Activated CD4-positive, alpha-beta T cell treated with anti-CD3 and anti-CD28 coated beads, Interleukin-2, amount 50 U/mL, for 24 hours (primary cell): ENCODE measurements at places on chromosomes 13 and 19.
A peak's percentile ranks its signal among the peaks of the same experiment; 100 is the strongest.

- DNase-seq = no peak
Measured at GRCh38 chr13:51475727-51476501, 23.1 kb upstream of the INTS6 start.

- no peak for DNase-seq
Measured at GRCh38 chr19:34734537-34735103, 577 bp downstream of the ZNF181 start.

DNA sequence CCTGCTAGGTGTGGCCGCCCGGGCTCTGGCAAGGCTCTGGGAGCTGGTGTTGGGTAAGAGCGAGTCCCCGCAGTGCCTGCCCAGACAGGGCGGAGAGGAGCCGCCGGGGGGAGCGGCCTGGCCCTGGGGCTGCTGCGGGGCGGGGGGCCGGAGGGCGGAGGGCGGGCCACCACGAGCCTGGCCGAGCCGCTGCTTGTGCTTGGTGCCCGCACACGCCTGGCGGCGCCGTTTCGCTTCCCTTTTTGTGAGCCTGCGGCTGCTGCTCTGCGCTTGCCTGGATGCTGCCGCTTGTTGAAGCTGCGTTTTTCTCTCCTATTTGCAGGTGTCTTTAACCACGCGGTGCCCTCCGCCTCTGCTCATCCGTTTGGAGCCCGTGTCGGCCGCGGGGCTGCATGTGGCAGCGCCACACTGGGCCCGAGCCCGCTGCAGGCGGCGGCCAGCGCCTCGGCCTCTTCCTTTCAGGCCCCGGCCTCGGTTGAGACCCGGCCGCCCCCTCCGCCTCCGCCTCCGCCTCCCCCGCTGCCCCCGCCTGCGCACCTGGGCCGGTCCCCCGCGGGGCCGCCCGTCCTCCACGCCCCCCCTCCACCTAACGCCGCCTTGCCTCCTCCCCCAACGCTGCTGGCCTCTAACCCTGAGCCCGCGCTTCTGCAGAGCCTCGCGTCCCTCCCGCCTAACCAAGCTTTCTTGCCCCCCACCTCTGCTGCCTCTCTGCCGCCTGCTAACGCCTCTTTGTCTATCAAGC, 8.5 kb downstream of the PLEKHJ1 start:
- no peak for DNase-seq

- no peak for DNase-seq
Measured at GRCh38 chr19:22832031-22832762, at the start of gene ZNF723. TSS of gene ZNF723 (plus strand) at chr19:22832291. CDS start at chr19:22832380, 89 bp downstream.

DNA sequence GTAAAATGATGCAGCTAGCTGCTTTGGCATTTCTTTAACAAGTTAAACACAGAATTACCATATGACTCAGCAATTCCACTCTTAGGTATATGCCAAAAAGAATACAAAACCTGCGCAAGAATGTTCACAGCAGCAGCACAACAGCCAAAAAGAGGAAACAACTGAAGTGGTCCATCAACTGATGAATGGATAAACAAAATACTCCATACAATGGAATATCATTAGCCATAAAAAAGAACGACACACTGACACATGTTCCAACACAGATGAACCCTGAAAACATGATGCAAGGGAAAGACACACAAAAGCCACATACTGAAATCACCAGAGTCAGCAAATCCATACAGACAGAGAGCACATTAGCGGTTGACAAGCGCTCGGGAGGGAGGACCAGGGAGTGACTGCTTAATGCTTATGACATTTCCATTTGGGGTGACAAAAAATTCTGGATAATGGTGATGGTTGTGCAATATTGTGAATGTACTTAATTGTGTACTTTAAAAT, 3.0 kb downstream of the PCID2 start:
- no peak for DNase-seq

DNA sequence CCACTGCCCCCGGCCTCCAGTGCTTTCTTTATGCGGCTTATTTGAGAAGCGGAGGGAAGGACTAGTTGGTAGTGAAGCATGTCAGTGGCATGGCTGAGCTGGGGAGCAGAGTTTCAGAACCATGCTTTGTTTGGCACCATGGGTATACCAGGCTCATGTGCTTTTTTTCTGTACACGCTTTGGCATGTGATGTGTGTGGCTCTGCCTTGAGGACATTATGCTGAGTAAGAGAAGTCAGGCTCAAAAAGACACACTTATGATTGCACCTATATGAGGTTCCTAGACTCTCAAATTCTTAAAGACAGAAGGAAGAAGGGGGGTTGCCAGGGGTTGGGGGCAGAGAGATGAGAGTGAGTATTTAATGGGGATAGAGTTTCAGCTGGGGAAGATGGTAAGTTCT, 21.3 kb downstream of the GATAD2A start:
- DNase-seq = no peak

GRCh38 chr19:34975056-34975455, 11.0 kb upstream of the ZNF792 start:
- DNase-seq = no peak

DNA sequence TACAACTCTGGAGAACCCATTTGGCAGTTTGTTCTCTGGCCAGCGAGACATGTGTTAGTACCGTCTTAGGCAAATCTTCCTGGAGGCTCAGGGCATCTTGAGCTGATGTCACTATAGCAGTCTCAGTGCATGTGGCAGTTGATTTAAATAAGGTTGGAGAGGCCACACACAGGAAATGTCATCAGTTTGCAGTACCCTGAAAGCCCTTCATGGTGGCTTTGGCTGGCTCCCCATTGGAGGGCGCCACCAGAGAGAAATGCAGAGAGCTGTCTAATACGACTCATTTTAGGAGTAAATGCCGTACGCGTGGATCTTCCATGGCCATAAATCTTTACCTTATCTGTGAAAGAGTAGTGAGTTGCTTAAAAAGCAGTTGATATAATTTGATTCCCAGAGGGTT, 163.1 kb downstream of the STK24 start:
- no peak for DNase-seq

DNA sequence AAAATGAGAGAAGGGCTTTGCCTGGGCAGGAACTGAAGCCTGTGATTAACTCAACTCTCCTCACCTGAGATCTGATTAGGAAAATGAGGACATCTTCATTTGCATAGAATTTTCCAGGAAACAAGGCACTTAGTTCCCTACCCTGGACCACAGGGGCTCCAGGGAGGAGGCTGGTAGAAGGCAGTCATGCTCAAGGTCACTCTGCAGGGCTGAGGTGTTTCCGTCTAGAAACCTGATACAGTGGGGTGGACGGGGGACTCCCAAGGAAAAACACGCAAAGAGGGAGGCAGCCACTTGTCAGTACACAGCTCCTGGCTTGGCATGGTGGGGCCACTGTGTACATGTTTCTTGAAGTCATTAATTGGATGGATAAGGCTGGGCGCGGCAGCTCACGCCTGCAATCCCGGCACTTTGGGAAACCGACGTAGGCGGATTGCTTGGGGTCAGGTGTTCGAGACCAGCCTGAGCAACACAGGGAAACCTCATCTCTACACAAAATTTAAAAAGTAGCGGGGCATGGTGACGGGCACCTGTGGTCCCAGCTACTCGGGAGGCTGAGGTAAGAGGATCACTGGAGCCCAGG, 6.0 kb downstream of the KLK14 start:
- DNase-seq = no peak

DNA sequence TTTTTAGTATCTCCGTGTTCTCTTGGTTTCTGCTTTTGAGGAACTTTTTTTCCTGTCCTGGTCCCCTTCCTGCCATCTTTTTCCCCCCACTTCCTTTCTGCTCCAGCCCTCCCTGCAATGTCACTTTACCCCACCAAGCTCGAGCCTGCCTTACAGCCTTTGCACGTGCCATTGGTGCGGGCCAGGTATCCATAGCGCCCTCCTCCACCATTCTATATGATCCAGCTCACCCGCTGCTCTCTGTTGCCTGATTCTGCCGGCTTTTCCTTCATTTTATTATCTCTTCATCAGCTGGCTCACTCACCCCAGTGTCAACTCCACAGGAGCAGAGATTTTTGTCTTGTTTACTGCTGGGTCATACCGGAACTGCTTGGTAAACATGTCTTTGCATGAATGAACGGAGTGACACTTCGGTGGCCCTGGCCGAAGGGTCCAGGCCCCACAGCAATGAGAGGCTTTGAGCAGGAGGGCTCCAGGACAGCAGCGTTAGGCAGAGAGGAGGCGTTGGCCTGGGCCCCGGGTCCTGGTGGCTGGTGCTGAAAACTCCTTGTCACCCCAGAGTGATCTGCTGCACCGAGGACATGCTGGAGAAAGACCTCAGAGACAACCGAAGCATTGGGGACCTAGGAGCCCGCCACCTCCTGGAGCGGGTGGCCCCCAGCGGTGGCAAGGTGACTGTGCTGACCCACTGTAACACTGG, 1.2 kb downstream of the MRI1 start:
- no peak for DNase-seq

- DNase-seq = no peak
Measured at GRCh38 chr19:45355402-45355801, 14.9 kb downstream of the KLC3 start.

GRCh38 chr19:39807846-39808364, 26.1 kb downstream of the DYRK1B start:
- no peak for DNase-seq

GRCh38 chr19:47107953-47108746, 5.4 kb downstream of the ZC3H4 start:
- DNase-seq = no peak

GRCh38 chr13:30920162-30920909, 12.1 kb upstream of the TEX26 start:
- DNase-seq = no peak

DNA sequence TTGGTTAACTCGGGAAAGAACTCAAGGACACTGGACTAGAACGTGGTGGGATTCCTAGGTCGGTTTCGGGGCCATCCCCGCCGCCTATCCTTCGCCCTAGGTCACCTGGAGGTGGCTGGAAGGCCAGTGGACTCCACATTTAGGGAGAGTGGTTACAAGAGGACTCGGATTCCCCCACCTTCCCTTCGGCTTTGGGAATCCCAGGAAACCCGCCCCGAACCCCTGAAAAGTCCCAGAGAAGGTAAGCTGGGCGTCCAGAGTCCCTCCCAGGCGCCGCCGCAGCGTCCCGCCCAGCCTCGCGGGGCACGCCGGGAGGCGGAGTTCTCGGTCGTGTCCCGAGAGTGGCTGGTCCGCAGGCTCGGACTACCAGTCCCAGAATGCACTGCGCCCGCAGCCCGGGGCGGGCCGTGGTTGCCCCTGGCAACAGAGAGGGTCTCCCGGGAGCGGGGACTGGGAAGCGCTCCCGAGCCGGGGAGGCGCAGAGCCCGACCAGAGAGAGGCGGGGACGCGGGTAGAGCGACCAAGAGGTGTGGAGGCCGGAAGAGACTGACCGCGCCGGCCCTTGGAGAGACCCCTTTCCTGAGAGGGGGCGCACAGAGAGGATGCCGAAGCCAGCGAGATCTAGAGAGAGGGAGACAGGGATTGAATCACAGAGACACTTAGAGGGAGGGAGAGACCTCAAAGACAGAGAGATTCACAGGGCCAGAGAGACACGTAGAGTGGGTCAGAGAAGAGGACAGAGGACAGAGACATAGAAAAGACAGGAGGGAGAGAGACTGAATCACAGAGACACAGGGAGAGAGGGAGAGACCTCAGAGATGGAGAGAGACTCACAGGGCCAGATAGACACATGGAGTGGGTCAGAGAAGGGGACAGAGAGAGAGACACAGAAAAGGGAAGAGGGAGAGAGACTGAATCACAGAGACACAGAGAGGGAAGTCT, 2.6 kb upstream of the PRKCG start:
- peak; percentile 59 for DNase-seq

GRCh38 chr13:104701591-104701990, 1635.4 kb upstream of the SLC10A2 start:
- no peak for DNase-seq

GRCh38 chr13:88107570-88107969, 436.4 kb downstream of the SLITRK5 start:
- no peak for DNase-seq

GRCh38 chr13:101300531-101300930, 115.8 kb downstream of the NALCN start:
- DNase-seq = no peak

GRCh38 chr13:99655351-99656091, 154.2 kb downstream of the TM9SF2 start:
- DNase-seq = no peak

DNA sequence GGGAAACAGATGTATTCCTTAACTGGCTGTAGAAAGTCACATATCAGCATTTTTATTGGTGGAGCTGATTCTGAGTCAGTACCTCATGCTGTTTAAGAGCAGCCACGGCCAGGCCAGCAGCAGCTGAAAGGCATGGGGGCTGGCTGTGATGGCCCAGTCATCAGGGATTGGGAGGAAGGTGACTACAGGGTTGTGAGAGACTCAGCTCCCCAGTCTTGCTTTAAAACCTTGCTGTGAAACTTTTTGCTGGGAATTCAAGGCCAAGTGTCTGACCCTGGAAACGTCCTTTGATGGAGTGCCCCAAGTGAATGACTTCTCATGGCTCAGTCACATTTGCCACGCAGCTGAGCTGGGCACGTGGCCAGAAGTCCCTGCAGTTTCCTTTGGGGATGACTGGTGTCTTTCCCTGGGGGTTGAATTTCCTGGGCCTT, 39.1 kb upstream of the RNF113B start:
- no peak for DNase-seq

- DNase-seq = no peak
Measured at GRCh38 chr19:43207991-43208390, 2.6 kb upstream of the PSG4 start.

GRCh38 chr13:57286511-57287098, 119.6 kb downstream of the PRR20E start:
- DNase-seq = no peak

- DNase-seq = no peak
Measured at GRCh38 chr13:26979334-26979733, 192.3 kb downstream of the USP12 start.

- no peak for DNase-seq
Measured at GRCh38 chr13:27219611-27220010, 31.7 kb upstream of the RPL21 start.

DNA sequence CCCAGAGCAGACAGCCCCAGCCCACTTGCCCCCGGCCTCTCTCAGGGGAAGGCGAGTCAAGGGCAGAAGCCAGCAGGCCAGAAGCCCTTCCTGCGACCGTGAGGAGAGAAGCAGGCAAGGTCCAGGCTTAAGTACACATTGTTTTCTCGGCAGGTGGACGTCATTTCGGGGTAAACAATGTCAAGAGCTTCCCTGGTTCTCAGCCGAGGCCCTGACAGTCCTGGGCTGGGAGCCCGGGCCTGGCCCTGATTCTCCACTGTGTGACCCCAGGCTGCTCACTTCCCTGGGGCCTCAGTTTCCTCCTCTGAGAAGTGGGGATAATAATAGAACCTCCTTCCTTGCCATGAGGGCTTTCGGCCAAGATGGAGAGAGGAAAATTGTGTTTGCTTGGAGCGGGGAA, 19.4 kb downstream of the PLVAP start:
- DNase-seq = no peak

GRCh38 chr13:113848020-113848419, 15.9 kb downstream of the GAS6 start:
- DNase-seq = no peak

- DNase-seq = no peak
Measured at GRCh38 chr19:9009431-9009830, 778 bp downstream of the MUC16 start.
